IMR-90 (cell line): ENCODE measurements at places on chromosomes 6 and 20.

- no peaks in the 10 kb centered on the region for H3K4me1 ChIP-seq
- no peak overlapping the region for H3K4me3 ChIP-seq
- no peaks in the 10 kb centered on the region for H3K36me3 ChIP-seq
- no peaks in the 10 kb centered on the region; the same call in 1 of the 2 replicates for H3K27me3 ChIP-seq
Measured at GRCh38 chr6:137286368-137286767, 67.2 kb upstream of the IFNGR1 start.

GRCh38 chr6:142303176-142303533 is 1.3 kb downstream of the ADGRG6 start:
- peaks cover 3% of the 10 kb centered on the region; the same call in 1 of the 2 replicates for H3K4me1 ChIP-seq
- H3K36me3 ChIP-seq, result no peaks in the 10 kb centered on the region
- no peaks in the 10 kb centered on the region for H3K27me3 ChIP-seq
- DNase-seq, result peak; percentile 14
- peak overlapping the region; percentile 70 for H3K4me3 ChIP-seq
- no peak overlapping the region for H3K27ac ChIP-seq

GRCh38 chr6:119353696-119354095 is 4.1 kb upstream of the MAN1A1 start:
- no peaks in the 10 kb centered on the region for H3K27me3 ChIP-seq
- no peaks in the 10 kb centered on the region for H3K4me1 ChIP-seq
- no peak for DNase-seq
- H3K4me3 ChIP-seq, result no peak overlapping the region

DNA sequence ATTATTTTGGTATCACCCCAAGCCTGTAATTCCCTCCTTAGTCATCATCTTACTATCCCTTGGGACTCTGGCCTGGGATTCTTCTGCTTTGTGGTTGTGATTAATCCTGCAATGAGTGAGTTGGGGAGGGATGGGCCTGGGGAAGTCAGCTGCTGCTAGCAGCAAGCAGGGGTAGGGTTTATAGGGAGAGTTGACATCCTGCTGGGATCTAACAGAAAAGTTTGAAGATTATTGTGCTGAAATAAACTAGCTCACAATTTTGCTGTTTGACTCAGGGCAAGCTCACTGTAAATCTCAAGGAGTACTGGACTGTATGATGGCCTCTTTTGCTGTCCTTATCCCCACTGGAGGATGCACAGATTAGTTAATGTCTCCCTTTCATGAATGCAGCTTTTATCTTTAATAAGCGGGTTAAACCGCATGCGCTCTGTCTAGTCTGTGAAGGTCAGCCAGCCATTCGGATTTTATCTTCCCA is 83.4 kb downstream of the JARID2 start:
- H3K4me3 ChIP-seq, result no peak overlapping the region
- no peaks in the 10 kb centered on the region for H3K27me3 ChIP-seq
- no peak overlapping the region for H3K27ac ChIP-seq
- H3K4me1 ChIP-seq, result peaks cover 21% of the 10 kb centered on the region
- H3K36me3 ChIP-seq, result no peaks in the 10 kb centered on the region

DNA sequence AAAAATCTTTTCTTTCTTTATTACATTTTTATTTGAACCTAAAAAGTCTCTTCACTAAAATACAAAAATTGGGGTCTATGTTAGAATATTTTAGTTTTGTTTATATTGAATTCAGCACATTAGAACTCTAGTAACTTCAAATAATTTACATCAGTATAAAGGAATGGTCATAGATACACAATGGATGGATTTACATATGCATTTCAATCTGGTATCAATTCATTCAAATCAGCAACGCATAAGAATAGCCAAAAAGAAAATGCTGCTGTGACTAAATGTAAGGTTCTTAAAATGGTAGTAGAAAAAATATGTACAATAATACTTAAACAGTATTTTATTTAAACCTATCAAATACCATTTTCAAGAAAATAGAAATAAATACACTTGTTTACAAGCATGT is 47.6 kb upstream of the MANEA start:
- H3K27ac ChIP-seq, result no peak overlapping the region
- no peaks in the 10 kb centered on the region for H3K27me3 ChIP-seq
- H3K36me3 ChIP-seq, result no peaks in the 10 kb centered on the region
- H3K4me3 ChIP-seq, result no peak overlapping the region
- H3K4me1 ChIP-seq, result no peaks in the 10 kb centered on the region

DNA sequence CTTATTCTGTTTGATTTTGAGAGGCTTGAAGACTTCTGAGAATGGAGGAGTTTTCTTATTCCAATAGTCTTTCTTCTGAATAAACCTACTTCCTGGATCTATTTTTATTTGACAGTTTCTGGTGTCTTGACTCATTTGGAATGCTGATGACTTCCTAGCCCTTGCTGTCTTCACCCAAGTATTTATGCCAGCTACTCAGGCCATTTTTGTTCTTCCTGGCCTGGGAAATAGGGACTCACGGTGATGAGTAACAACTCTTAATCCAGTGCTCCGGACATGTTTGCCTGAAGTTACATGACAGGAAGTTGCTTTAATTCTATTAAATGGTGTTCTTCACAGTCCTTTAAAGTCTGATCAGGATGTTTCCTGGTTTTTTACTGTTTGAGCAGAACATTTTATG is 272.1 kb upstream of the EYS start:
- no peaks in the 10 kb centered on the region for H3K27me3 ChIP-seq
- no peaks in the 10 kb centered on the region for H3K36me3 ChIP-seq
- H3K4me3 ChIP-seq, result no peak overlapping the region
- DNase-seq, result no peak
- no peaks in the 10 kb centered on the region for H3K4me1 ChIP-seq

GRCh38 chr6:118502169-118502568 is 45.9 kb upstream of the PLN start:
- peaks cover 3% of the 10 kb centered on the region; the same call in 1 of the 2 replicates for H3K4me1 ChIP-seq
- H3K36me3 ChIP-seq, result peaks cover 6% of the 10 kb centered on the region; the same call in 1 of the 2 replicates
- DNase-seq, result no peak
- no peaks in the 10 kb centered on the region for H3K27me3 ChIP-seq
- H3K27ac ChIP-seq, result no peak overlapping the region
- no peak overlapping the region for H3K4me3 ChIP-seq

- H3K36me3 ChIP-seq, result peaks cover 2% of the 10 kb centered on the region; the same call in 1 of the 2 replicates
- peaks cover 4% of the 10 kb centered on the region for H3K4me1 ChIP-seq
- H3K4me3 ChIP-seq, result no peak overlapping the region
- H3K27me3 ChIP-seq, result no peaks in the 10 kb centered on the region
Measured at GRCh38 chr20:44073011-44073674, 113.8 kb downstream of the JPH2 start.

GRCh38 chr20:35451295-35451694 is 4.1 kb upstream of the CEP250 start:
- no peak for DNase-seq
- H3K27ac ChIP-seq, result no peak overlapping the region
- no peaks in the 10 kb centered on the region for H3K36me3 ChIP-seq
- no peaks in the 10 kb centered on the region for H3K27me3 ChIP-seq
- H3K4me3 ChIP-seq, result no peak overlapping the region
- H3K4me1 ChIP-seq, result 0 out of 2 replicates have a peak, but pooled peaks cover 3% of the 10 kb centered on the region

- no peak for DNase-seq
- H3K4me3 ChIP-seq, result peak overlapping the region; percentile 57
- peaks cover 42% of the 10 kb centered on the region for H3K27me3 ChIP-seq
- H3K27ac ChIP-seq, result no peak overlapping the region
- H3K4me1 ChIP-seq, result peaks cover 2% of the 10 kb centered on the region; the same call in 1 of the 2 replicates
Measured at GRCh38 chr6:158536891-158537798, 22.7 kb upstream of the TMEM181 start.

DNA sequence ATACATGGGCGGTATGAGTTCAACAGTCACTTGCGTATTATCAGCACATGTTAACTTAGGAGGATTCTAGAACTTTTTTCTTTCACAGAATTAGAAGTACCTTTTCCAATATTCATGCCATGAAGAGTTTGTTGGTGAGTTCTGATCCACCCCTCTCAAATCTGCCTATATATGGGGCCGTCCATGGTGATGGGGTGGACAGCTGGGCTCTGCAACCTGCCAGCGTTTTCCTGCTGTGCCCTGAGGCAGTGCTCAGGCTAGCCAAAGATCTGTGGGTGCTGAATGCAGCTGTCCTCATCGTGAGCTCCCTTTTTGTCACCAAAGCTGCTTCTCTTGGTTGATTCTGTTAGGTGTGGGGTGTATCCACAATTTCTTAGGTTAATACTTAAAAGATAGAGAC is 88.7 kb downstream of the THBS2 start:
- H3K27ac ChIP-seq, result peak overlapping the region; percentile 26; the same call in 1 of the 2 replicates
- no peaks in the 10 kb centered on the region for H3K27me3 ChIP-seq
- peaks cover 44% of the 10 kb centered on the region for H3K4me1 ChIP-seq

GRCh38 chr6:146651482-146651863 is 52.7 kb downstream of the ADGB start:
- H3K36me3 ChIP-seq, result no peaks in the 10 kb centered on the region
- H3K4me3 ChIP-seq, result no peak overlapping the region
- H3K27ac ChIP-seq, result no peak overlapping the region
- no peaks in the 10 kb centered on the region for H3K27me3 ChIP-seq
- H3K4me1 ChIP-seq, result no peaks in the 10 kb centered on the region

DNA sequence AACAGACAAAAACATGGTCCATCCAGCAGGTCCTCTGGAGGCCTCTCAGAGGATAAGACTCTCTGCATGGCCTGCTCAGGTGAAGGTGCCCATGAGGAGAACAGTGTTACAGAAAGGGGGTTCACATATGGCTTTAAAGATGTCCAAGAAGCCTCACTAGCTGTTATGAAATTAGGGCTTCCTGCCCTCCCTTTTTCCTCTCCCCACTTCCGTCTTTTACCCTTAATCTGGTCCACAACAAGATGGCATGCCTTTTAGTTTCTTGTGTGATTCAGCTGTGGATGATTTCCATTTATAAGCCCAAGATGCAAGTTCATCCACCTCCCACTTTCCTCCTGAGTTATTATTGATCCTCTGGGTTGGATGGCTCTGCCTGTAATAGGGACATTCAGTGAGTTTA is 14.0 kb downstream of the GCNT2 start:
- H3K36me3 ChIP-seq, result no peaks in the 10 kb centered on the region
- no peak for DNase-seq
- no peaks in the 10 kb centered on the region for H3K27me3 ChIP-seq
- H3K4me3 ChIP-seq, result no peak overlapping the region
- no peak overlapping the region for H3K27ac ChIP-seq

DNA sequence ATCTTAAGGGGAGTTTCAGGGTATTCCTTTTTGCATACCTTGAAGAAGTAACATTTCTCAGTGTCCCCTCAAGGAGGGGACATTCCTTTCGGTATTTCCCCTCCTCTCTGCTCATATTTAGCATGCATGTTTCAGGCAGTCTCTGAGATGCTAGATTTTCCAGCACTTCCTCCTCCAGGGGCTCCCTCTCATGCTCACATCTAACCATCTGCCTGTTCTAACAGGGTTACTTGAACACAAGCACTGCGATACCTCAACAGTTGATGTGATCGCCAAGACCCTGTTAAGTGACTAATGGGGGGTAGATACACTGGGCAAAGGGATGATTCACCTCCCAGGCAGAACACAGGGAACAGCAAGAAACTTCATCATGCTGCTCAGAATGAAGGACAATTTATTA is 12.9 kb upstream of the MCM3 start:
- no peak overlapping the region for H3K4me3 ChIP-seq
- DNase-seq, result no peak
- H3K36me3 ChIP-seq, result no peaks in the 10 kb centered on the region
- no peaks in the 10 kb centered on the region for H3K4me1 ChIP-seq

- no peak overlapping the region for H3K4me3 ChIP-seq
- DNase-seq, result no peak
- no peak overlapping the region for H3K27ac ChIP-seq
- no peaks in the 10 kb centered on the region for H3K36me3 ChIP-seq
- peaks cover 2% of the 10 kb centered on the region; the same call in 1 of the 2 replicates for H3K4me1 ChIP-seq
- no peaks in the 10 kb centered on the region for H3K27me3 ChIP-seq
Measured at GRCh38 chr6:42389736-42390135, 62.0 kb downstream of the TRERF1 start.

DNA sequence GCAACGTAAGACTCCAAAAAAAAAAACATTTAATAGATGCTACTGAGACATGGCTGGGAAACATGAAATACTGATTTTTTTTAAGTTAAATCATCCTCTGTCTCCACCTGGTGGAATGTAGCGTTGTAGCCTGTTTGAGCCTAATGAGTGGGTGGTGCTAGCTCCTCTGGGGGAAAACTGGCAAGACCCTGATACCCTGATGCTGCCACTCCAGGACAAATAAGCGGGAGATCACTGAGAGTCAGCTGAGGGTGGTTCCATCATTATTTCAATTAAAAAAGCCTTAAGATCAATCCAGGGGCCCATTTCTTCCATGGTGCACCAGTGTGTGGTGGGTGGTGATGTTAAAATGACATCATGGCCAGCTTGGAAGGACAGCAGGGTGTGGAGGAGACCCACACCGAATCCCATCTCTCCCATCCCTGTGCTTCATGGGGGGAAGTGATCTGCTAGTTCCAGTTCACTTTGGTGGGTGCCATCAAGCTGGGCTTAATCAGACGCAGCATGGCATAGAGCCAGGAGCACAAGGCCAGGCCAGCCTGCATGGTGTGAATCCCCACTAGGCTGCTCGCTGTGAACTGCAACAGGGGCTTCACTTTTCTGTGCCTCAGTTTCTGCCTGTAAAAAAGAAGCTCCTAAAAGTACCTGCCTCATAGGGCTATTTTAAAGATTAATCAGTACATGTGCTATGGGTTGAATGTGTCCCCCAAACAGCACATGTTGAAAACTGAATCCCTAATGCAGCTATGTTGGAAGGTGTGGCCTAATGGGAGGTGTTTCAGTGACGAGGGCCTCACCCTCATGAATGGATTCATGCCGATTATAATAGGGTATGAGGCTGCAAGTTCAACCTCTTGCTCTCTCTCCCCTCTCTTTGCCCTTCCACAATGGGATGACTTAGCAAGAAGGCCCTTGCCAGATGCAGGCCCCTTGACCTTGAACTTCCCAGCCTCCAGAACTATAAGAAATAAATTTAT is 13.0 kb upstream of the MRPS10 start:
- no peak overlapping the region for H3K27ac ChIP-seq
- H3K4me1 ChIP-seq, result peaks cover 13% of the 10 kb centered on the region
- H3K27me3 ChIP-seq, result no peaks in the 10 kb centered on the region
- peaks cover 26% of the 10 kb centered on the region for H3K36me3 ChIP-seq
- no peak overlapping the region for H3K4me3 ChIP-seq

GRCh38 chr6:38088829-38089228 is 269.3 kb downstream of the ZFAND3 start:
- no peak overlapping the region for H3K27ac ChIP-seq
- H3K27me3 ChIP-seq, result no peaks in the 10 kb centered on the region
- H3K4me1 ChIP-seq, result no peaks in the 10 kb centered on the region; the same call in 1 of the 2 replicates
- peaks cover 2% of the 10 kb centered on the region; the same call in 1 of the 2 replicates for H3K36me3 ChIP-seq
- H3K4me3 ChIP-seq, result no peak overlapping the region
- DNase-seq, result no peak
